HAP-1 (cell line): ENCODE measurements at places on chromosomes 4 and X.

GRCh38 chr4:156983366-156983765 is 11.8 kb upstream of the PDGFC start:
- DNase-seq, result no peak

GRCh38 chr4:142815834-142816233 is 30.3 kb downstream of the INPP4B start:
- DNase-seq, result no peak

- DNase-seq, result no peak
These were observed 6.0 kb downstream of the GPKOW start for GRCh38 chrX:49117581-49117980.

DNA sequence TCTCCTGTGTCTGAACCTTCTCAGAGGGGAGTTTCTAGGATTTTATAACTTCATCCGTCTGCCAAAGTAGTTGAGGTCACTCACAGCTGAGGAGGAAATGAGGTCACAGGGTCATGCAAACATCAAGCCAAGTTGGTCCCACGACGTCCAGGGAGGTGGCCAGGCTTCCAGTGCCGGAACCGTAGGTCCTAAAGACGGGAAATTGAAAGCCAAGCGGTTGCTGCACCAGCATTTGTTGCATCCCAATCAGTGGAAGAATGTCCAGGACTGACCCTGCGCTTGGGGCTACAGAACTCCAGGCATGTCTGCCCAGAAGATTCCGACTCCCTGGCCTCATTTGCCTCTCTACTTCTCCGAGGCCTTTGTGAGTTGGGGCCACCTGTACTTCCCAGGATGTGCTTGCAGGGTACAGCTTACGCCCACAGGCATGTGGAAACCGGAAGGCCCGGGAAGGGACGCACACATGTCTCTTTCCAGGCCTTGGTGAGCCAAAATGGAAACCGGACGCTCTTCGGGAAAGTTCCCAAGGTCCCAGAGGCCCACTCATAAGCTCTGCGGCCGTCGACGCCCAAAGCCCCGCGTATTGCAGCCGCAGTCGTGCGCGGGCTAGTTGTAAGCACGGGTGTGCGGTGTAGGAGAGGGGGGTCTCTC is 9.3 kb downstream of the PRDM8 start:
- DNase-seq, result no peak

DNA sequence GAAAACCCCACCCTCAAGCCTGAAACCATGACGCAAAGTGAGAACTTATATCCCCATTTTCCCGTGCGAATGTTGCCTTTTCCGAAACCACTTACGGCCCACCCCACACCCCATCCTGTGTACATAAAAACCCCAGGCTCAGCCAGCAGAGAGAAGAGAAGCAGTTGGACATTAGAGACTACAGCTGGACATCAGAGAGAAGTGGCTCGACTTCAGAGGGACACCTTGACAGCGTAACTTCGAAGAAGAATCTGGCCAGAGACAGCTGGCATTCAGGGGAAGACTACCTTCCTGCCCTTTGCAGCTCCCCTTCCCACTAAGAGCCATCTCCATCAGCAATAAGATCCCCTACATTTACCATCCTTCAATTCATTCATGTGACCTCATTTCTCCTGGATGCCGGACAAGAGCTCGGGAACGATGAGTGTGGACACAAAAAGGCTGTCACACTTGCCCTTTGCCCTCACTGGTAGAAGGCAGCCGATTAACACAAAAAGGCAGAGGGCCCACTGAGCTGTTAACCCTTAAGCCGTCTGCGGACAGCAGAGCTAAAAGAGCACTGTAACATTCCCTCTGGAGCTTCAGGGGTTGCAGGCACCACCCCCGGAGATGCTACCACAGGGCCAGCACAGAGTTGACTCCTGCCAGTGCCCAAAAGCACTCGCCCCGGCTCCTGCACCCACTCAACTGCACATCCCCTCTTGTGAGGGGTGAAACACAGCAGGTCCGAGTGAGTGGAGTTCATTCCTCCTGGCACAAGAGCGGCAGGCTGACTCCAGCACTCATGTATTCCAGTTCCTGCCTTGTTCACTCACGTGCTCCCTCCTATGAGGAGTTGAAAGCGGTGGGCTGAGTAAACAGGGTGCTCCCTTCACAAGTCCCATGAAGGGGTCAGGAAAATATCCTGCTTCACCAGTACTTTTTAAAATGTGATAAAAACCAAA is 7.5 kb downstream of the CHM start:
- no peak for DNase-seq

- DNase-seq, result peak; percentile 69
These were observed 667.6 kb downstream of the PCDH18 start for GRCh38 chr4:136864604-136865185.

- DNase-seq, result no peak
These were observed 148.1 kb downstream of the NWD2 start for GRCh38 chr4:37392521-37393255.

DNA sequence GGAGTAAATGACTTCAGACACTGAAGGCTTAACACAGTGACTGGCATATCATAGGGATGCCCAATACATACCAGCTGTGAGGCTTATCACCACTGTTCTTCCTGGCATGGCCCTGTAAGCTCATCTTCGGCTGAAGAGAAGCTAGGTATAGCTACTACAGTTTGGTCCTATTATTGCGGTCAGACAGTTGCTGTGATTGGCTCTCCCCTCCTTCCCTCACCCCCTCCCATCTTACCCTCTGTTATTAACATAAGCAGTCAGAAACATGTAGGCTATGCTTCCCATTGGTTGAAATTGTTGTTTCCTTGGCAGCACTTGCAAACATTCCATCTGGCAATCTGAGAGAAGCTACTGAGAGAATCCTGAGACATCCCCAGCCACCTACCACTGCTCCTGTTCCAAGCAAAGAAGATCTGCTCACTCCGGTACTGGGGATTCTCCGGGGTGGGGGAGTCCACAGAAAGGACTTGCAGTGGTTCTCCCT is at the start of gene AKAP14:
Gene AKAP14 (plus strand): TSS at position 51 of the 484 bp plus-strand sequence. CDS start 7,331 bp downstream, outside the sequence.
- DNase-seq, result peak; percentile 23

DNA sequence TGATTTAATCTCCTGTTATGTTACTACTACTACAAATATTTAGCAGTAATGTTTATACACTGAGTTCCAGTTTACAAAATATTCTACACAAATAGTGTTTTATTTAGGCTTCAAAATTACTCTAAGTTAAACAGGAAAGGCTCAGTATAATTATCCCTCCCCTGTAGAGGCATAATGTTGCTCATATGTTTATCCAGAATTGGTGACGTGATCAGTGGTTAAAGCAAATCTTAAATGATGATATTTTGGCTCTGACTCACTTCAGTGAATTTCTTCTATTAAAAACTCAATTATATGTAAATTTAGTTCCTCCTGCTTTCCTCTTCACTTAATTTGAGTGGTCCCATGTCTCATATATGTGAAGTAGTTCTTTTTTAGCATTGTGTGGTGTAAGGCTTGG is 438.5 kb downstream of the ADGRL3 start:
- no peak for DNase-seq

- no peak for DNase-seq
These were observed 55.7 kb downstream of the TBC1D14 start for GRCh38 chr4:6965329-6965728.
